ENCODE measurements at places on chromosomes 5 and 9.

GRCh38 chr5:135891791-135892190 lies 3.9 kb downstream of the IL9 start:
- no peak for DNase-seq

DNA sequence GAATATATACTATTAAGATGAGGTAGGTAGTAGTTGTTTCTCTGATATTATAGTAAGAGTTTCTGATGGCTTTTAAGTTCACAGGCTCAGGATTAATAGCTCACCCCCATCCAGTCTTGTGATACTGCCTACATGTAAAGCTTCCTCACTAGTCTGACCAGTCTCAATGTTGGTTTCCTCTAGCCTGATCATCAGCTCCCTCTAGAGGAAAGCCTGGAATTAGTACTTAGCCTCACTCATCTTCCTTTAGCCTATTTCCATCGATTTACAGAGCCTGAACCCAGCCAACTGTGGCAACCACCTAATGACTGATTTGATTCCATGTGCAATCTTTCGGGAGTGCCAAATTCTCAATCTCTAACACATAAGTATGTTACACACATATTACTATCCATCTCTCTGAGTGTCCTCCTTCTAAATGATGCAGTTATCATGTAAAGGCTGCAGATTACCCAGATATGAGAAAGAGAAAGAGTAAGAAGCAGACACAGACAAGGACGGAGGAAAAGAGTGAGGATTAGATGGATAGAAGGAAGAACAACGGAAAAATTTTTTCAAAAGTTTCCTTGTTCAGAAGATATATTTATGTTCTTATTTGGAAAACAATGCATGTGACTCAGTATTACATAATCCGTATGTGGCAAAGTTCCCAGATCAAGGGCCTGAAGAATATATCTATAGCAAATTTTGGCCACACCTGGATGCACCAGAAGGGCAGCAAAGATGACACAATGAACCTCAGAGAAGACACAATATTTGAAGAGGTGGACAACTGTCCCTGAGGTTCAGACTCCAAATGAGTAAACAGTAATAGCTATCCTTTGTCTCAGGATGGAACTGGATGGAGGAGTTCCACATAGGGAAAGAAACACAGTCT lies 333.7 kb downstream of the ELAVL2 start:
- DNase-seq, result peak; percentile 4

DNA sequence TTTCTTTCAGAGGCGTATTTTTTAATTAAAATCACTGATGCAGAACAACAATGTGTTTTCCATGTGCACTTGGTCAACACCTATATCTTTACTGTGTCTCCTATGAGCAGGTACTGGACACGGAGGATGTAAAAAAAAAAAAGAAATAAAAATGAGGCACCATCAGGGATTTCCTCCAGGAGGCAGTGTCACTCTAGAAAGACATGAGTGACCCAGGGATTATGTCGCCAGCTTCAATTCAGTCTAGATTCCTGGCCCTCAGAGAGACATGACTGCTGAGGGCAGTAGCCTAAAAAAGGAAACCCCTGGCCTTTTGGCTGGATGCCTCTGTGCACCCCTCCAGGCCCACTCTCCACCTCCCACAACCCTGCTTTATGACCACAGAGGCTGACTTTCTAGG lies 18.3 kb upstream of the IL33 start:
- DNase-seq, result no peak

GRCh38 chr9:128702445-128702948 lies at the start of gene PKN3:
Gene PKN3, plus strand, starts transcription at chr9:128702503. Its CDS starts 413 bp downstream, at chr9:128702916.
- DNase-seq, result peak; percentile 85

DNA sequence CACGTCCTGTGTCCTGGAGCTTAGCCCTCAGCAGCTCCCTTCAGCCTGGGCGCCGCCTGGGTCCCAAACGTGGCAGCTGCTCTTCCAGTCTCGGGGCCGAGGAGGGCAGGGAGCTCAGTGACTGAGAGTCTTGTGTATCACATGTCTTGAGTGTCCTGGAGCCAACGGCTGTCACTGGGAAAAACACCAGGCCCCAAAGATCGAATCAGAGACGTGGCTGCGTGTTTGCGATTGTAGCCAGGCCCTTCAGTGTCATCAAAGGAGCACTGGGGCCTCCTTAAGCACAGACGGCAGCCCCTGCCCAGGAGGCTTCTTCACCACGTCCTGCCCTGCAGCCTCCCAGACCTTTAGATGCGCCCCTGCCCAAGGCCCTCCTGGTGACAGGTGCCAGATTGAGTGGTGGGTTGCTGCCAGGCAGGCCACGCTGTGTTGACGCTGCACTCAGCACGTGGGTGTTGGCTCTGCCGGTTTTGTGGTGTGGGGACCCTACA lies 5.7 kb upstream of the EXOC3 start:
- no peak for DNase-seq

GRCh38 chr9:38406476-38407186 lies 14.1 kb downstream of the ALDH1B1 start:
- no peak for DNase-seq

DNA sequence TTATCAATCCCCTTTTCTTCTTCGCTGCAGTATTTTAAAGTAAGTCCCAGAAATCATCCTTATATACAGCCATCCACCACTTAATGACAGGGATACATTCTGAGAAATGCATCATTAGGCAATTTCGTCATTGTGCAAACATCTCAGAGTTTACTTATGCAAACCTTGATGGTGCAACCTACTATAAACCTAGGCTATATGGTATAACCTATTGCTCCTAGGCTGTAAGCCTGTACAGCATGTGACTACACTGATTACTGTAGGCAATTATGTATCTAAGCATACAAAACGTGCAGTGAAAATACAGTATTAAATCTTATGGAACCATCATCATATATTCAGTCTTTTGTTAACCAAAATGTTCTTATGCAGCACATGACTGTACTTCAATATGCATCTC lies 36.8 kb downstream of the SAXO1 start:
- DNase-seq, result no peak

- no peak for DNase-seq
These were observed 992 bp downstream of the SH2D3C start for GRCh38 chr9:127777368-127777980.

- no peak for DNase-seq
These were observed 231.6 kb upstream of the VLDLR start for GRCh38 chr9:2390028-2390427.

- DNase-seq, result no peak
These were observed 12.0 kb upstream of the PCSK5 start for GRCh38 chr9:75878488-75878860.

GRCh38 chr9:106632621-106633020 lies 230.3 kb upstream of the ZNF462 start:
- DNase-seq, result no peak

- DNase-seq, result no peak
These were observed 186.5 kb downstream of the LURAP1L start for GRCh38 chr9:12961276-12961809.

DNA sequence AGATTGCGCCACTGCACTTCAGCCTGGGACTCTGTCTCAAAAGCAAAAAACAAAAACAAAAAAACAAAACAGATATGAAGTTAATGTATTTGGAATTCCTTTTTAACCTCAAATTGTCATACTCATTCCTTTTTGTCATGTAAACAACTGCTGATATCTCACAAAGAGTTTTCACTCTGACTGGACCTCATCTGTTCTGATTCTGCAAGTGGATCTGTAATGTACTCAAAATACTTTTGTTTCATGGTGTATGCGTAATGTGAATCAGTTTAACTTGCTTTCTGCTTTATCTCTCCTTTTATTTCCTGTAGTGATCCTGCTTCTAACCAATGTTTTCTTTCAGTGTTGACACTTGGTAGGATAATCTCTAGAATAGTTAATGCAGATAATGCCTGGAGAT lies 106.7 kb downstream of the FOCAD start:
- DNase-seq, result no peak

DNA sequence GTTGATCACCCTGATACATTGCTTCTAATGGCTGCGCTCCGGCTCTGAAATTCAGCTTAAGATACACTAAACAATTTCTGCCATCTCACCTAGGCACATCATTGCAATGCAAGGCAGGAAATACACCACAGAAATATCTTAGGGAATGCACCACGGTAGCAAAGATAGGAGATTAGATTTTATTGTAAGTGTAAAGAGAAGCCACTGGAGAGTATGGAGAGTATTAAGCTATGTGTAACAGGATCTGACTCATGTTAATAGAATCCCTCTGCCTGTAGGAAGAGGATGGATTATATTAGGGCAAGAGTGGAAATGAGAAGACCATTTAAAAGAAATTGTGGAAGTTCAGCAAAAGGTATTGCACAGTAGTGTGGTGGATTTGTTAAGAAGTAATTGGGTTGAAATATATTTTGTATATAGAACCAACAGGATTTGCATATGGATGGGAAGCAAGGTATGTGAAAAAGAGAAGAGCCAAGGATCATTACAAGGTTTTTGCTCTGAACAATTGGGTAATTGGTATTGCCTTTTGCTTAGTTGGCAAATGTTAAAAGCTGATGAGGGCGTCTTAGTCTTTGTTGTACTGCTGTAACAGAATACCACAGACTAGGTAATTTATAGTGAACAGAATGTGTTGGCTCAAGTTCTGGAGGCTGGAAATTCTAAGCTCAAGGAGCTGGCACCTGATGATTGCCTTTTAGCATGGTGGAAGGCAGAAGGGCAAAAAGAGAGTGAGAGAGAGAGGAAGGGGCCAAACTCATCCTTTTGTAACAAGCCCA lies 636.1 kb downstream of the PSAT1 start:
- DNase-seq, result no peak

GRCh38 chr9:128438343-128439109 lies 17.3 kb upstream of the ODF2 start:
- DNase-seq, result peak; percentile 49

- DNase-seq, result no peak
These were observed 126.7 kb downstream of the SLC25A46 start for GRCh38 chr5:110865400-110866094.

DNA sequence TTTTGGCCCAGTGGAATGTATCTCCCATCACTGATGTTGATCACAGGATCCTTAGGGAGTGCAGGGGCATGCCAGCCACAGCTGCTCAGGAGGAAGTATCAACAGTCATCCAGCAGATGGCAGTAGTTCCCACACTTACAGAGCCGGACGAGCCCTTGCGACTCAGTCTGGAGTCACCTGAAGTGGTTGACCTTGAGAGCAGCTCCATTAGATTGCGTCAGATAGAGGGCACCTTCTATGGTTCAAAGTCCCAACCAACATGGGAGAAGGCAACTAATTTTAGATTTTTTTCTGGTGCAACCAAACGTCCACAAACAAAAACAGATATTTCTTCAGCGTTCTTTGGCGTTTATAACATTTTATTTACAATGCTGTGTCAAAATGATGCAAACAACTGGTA lies 124.5 kb downstream of the EGFLAM start:
- peak; percentile 77 for DNase-seq

DNA sequence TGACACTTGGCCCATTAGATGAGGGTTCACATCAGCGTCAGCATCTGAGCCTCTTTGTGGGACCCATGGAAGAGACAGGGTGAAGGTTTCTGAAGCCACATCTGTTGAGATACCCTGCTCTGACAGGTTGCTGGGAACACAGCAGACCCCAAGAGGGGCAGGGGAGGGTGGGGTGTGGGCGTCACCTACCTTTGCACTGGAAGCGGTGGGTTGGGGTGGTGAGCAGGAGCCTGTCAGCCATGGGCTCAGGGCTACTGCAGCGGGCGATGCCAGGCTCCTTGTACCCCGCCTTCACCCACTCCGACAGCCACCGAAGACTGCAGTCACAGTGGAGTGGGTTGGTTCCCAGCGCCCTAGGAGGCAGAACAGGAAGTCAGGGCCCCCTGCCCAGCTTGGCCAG lies 131.5 kb upstream of the PANK3 start:
- DNase-seq, result no peak

DNA sequence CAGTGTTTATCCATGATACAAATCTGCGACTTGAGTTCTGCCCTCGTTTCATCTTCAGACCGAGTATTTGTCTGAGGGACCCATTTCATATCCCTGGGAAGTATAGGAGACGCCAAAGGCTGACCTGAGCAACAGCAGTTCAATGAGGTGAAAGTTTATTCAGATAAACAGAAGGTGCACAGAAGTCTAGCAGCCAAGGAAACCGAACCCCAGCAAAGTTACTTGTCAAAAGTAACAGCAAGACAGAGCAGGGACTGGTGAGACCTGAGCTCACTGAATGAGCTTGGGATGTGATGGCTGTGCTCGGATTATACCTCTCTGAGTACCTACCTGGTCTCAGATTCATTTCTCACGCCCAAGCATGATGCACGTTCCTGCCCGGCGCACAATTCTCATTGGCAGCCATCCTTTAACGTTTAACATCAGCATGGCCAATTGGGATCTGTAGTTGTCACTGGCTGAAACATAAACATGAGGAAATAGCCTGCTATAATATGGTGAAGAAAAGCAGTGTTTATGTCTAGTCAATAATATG lies 599 bp downstream of the LYRM7 start:
- DNase-seq, result no peak

- no peak for DNase-seq
These were observed 90.8 kb upstream of the EGFLAM start for GRCh38 chr5:38167562-38167996.

DNA sequence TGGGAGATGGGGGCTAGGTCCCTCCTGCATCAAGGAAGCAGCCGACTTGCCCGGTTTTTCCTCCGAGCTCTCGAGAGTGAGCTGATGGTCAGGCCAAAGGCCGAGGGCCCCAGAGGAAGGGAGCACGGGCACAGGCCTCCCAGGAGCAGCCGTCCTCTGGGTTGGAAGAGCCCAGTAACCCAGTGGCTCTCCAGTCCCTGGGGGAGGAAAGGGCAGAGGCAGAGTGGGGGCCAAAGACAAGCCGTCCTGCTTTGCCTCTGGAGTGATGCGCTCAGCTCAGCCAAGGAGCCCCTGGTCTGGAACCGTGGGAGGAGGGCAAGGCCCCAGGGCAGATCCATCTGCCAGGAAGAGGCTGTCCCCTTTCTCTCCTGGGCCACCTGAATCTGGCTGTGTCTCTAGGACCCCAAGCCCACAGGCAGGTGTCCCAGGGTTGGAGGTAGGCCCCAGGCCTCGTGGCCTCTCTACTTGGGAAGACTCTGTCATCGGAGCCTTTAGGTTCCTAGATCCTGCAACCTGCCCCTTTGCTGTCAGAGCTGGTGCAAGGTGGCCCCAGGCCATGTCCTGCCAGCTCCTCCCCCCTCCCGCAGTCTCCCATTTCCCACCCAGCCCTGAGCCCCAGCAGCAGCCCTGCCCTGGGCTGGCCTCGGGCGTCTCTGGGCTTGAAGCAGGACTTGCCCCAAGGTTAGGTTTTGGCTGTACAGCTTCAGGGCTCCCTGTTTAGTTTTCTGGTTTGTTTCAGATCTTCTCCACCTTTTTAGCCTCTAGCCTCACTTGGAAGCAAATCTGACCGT lies 224.1 kb downstream of the CACNA1B start:
- DNase-seq, result no peak

DNA sequence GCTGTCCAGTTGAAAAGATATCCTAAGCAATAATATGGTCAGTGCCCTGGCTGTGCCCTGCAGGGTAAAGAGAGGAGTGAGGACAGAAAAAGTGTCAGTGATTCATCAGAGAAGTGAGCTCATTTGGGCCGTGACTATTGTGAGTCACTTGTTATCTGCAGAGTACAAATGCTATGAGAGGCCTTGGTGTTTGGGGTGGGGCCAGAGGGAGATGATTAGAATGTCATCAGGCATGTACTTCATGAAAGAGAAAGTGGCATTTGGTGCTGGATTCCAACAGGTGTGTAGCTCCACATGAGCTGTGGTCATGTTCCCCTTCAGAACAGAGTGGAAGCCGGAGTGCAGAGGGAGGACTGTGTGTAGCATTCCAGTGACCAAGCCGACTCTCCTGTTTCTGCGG lies 174.1 kb downstream of the KDM4C start:
- DNase-seq, result no peak

Measured in NCI-H1930 (cell line).